ENCODE measurements at places on chromosomes 6 and 20.

- no peak for DNase-seq
These were observed 176.3 kb upstream of the LAMP5 start for GRCh38 chr20:9338101-9338500.

DNA sequence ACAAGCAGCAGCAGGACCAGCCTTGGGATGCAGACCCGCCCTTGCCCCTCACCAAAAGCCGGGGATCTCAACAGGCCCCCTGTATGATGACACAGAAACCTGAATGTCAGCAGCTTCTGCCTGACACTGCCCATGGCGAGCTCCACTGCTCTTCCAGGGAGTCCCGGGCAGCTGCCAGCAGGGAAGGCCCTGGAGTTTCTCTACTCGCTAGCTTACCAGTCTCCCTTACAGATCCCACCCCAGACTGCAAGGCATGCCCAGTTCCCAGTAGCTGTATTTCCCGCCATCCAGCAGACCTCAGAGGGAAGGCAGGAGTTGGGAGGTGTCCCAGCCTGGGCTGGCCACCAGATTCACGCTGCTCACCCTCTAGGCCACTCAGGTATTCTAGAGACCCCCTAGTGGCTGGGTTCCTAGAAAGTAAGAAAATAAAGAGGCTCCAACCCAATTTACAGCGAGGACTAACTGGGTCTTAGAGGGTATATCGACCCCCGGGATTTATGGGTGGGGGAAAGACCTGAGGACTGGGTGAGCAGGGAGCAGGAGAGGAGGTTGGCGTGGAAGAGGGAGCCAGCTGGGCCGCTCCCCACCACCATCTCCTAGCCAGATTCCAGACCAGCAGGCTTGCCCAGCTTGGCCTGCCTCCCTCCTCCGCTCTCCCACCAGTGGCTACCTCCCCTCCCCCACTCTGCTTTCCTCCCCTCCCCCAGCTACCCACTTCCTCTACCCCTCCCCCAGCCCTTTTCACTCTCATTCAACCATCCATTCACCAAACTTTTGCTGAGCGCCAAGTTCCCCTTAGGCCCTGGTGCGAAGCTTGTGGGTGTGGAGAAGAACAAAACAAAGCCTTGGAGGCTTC lies 9.7 kb upstream of the HMGA1 start:
- peak; percentile 6 for DNase-seq

DNA sequence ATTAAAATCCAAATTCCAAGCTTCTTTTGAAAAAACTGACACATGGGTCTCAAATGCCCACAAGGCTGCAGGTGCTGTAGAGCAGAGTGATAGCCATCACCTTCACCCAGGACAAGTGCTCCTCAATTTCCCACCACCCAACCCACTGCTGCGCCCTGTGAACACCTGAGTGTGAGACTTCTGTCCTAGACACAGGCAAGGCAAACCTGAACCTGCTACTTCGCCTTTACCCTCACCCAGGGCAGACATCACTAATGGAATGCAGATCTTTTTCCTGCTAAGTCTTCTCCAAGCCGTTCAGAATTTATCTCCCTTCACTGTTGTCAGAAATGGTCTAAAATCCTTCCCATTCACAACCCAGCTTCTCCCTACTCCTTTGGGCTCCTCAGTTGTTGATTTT lies 65.9 kb downstream of the PREX1 start:
- DNase-seq = no peak

- DNase-seq = no peak
These were observed 201.4 kb downstream of the TMEM242 start for GRCh38 chr6:157121897-157122296.

- no peak for DNase-seq
These were observed 46.5 kb upstream of the SHLD1 start for GRCh38 chr20:5703681-5704101.

GRCh38 chr6:14286634-14287428 lies 169.3 kb downstream of the CD83 start:
- DNase-seq = no peak
